SJCRH30 (cell line): ENCODE measurements at places on chromosomes 16 and 17.
A peak's percentile ranks its signal among the peaks of the same experiment; 100 is the strongest.

- DNase-seq, result peak; percentile 63
Measured at GRCh38 chr16:67339453-67339852, 12.8 kb downstream of the LRRC36 start.

GRCh38 chr17:732902-733720, 715 bp downstream of the TLCD3A start:
- DNase-seq, result peak; percentile 21

GRCh38 chr17:73831699-73832098, 187.5 kb upstream of the SDK2 start:
- no peak for DNase-seq

- DNase-seq, result peak; percentile 83
Measured at GRCh38 chr17:82213251-82214011, 789 bp upstream of the CCDC57 start.

GRCh38 chr16:23378921-23379320, 74.1 kb downstream of the COG7 start:
- DNase-seq, result no peak

DNA sequence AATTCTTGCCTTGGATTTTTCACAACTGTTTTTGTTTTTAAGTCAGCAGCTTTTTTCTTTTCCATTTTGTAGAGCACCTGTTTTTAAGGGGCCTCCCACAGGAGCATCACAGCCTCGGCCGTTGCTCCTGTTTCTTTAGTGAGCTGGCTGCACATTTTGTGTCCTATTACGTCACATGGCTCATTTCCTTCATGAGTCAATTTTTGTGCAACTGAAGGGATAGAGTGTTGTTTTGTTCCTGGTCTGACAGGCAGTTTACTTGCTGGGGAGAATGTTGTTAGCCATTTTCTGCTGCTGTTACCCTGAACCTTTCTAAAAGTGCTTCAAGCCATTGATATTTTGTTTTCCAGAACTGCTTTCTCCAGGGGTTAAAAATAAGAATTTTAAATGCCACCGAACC, 45.0 kb upstream of the CRISPLD2 start:
- no peak for DNase-seq

- DNase-seq, result no peak
Measured at GRCh38 chr16:84344781-84345180, 23.6 kb upstream of the ATP2C2 start.

DNA sequence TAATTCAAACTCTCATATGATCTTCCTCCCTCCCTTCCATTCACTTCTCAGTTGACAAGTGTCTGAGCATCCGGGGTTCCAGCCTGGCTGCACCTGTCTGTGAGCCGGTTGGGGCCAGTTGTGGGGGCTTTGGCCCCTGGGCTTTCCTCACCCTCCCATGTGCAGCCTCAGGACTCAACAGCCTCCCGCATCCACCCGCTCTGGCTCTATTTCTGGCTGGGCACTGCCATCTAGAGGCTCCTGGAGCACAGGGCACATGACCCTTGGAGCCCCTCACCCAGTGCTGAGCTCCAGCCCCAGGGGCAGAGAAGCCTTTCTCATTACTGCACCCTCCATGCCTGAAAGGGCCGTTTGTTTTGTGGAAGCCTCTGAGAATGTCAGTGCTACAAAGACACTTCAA, 43.3 kb downstream of the HAPSTR1 start:
- peak; percentile 69 for DNase-seq

DNA sequence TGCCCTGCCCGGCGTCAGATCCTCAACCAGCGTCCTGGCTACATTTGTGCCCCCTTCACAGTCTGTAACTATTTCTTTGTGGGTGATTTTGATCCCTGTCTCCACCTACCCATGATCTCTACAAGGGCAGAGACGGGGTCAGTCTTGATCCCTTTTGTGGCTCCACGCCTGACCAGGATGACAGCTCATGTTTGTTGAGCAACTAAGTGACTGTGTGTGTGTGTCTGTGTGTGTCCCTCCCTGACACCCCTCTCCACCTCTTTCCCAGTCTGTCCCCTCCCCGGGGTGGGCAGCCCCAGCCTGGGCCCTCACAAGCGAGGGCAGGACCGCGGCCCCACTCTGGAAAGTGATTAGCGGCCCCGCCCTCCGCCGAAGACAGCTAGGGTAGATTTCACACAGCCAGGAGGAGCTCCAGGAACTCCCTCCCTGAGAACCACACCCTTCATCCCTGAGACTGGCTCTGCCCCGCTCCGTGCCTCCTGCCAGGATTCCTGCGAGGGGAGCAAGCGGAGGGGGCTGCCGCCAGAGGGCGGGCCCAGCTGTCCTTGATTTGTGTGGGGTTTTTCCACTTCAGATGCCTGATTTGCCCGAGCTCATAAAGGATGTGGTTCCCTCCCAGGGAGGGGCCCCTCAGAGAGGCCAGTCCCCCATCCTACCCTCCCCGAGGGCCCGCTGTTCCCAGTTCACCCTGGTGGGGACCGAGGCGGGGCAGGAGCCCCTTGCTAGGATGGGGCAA, 5.3 kb upstream of the HS3ST6 start:
- peak; percentile 76 for DNase-seq

- DNase-seq, result peak; percentile 99
Measured at GRCh38 chr16:55502801-55503366, 6.0 kb upstream of the LPCAT2 start.

GRCh38 chr17:75228847-75229246, 23.4 kb downstream of the NUP85 start:
- no peak for DNase-seq
